ENCODE measurements at places on chromosomes 13 and 19.

DNA sequence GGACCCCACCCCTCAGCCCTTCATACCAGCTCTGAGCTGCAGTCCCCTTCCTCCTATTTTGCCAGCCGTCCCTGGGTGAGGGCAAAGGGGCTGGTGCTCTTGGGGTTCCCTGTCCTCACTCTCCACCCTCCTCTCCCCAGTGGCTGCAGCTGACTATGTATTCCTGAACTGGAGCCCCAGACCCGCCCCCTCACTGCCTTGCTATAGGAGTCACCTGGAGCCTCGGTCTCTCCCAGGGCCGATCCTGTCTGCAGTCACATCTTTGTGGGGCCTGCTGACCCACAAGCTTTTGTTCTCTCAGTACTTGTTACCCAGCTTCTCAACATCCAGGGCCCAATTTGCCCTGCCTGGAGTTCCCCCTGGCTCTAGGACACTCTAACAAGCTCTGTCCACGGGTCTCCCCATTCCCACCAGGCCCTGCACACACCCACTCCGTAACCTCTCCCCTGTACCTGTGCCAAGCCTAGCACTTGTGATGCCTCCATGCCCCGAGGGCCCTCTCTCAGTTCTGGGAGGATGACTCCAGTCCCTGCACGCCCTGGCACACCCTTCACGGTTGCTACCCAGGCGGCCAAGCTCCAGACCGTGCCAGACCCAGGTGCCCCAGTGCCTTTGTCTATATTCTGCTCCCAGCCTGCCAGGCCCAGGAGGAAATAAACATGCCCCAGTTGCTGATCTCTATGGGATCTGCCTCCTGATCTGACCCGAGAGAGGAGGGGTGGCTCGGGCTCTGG lies 2.4 kb downstream of the COX7A1 start:
- DNase-seq: no peak

- no peak for DNase-seq
Observed at GRCh38 chr13:34620862-34621261, 321.2 kb upstream of the NBEA start.

DNA sequence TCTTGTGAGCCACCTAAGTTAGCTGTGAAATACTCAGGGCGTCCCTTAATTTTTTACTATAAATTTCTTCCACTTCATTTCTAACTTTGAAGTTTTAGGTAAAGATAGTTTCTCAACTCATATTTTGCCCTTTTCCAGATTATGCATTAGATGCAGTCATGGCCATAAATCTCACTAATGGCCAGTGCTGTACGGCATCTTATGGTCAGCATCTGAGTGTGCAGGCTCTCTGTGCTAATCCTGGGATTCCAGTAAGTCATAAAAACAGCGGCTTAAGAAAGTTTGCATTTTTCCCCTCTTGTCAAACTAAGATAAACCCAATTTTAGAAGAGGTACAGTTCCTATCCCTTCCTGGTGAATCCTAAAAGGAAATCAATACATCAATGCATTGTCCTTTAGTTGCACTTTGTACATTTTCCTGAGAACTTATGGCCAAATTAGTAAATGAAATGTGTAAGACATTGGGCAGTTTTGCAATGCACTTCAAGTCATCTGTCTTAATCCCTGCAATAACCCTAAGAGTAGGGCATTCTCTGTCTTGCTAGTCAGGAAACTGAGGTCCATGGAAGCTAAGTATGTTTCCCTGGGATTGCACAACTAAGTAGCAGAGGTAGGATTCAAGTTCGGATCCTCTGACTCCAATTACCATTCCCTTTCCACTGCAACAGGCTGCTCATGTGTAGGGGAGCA lies 146.2 kb downstream of the DCT start:
- DNase-seq: no peak

- DNase-seq: no peak
Observed at GRCh38 chr19:46347985-46348384, 1.1 kb downstream of the PPP5C start.

- DNase-seq: no peak
Observed at GRCh38 chr13:66618702-66619101, 611.4 kb downstream of the PCDH9 start.
